ENCODE measurements at places on chromosomes 4 and X. TPM values are rescaled to one million over a fixed set of nuclear protein-coding genes. Genes with fewer than 3 reads are reported as not detected.

GRCh38 chr4:101075536-101075935 is 271.8 kb downstream of the PPP3CA start:
- DNase-seq, result no peak

DNA sequence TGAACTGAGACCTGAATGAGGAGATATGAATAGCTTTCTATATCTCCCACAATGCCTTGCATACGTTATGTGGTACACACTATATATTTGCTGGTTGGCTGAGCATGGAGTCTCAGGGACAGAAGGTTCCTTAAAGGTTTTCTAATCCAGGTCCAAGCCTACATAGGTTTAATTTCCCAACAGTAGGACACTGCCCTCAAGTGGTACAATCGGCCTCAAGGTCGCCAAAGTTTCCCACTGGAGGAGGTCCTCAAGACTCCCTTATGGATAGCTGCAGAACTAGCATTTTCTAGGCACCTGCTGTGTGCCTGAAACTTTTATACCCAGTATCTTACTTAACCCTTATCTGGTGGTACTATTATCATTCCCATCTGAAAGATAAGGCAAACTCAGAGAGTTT is 21.0 kb upstream of the EFNB1 start:
- DNase-seq, result no peak

- DNase-seq, result no peak
Measured at GRCh38 chr4:77600521-77601451, 4.8 kb upstream of the CXCL13 start.

- DNase-seq, result no peak
Measured at GRCh38 chrX:148517176-148517575, 16.8 kb downstream of the AFF2 start.

DNA sequence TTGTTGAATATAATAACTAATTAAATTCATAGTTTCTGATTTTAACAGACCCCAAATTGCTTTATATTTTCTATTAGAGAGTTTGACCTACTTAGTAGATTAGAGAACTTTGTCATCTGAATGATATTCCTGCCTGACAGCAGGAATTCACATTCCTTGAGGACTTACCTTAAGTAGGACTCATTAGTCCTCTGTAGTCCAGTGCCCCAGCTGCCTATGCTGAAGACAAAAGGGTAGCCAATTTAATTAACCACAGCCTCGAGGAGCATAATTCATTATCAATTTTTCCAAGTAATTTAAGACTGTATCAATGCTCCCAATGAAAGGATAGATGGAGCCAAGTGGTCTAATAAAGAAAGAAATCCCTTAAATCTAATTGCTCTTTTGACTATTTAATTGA is 1405.0 kb upstream of the IGFBP7 start:
- DNase-seq, result no peak

DNA sequence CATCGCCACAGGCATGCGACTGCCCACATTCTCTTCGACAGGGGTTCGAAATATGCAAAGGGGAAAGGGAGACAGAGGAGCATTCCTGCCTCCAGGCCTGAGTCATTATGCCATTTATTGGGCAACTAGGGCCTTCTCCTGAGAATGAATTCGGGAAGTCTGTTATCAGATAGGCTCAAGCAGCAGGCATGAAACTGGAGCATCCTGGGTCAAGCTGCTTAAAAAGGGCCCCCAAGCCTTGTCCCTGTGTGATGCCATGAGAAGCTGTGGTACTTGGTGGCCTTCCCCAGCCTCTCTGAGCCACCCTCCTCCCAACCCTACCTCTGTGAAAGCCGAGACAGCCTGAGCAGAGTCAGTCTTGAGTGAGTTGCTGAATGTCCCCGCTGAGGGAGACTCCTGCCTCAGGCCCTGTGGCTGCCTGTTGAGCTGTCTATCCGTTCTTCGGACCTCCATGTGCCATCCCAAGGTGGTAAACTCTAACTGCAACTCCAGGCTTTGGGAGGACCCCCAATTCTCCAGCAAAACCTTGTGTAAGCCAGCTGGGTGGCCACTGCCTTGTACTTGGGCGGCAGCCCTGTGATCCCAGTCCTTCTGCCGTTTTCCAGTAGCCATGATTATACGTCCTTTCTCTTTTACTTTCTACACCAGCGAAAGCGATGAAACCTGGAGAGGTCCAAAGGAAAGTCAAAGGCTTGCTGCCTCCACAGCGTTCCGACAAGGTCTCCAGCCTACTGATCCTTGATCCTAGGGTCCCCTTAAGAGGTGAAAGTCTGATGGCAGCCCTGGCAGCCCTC is 37.7 kb downstream of the NBDY start:
- DNase-seq, result no peak

DNA sequence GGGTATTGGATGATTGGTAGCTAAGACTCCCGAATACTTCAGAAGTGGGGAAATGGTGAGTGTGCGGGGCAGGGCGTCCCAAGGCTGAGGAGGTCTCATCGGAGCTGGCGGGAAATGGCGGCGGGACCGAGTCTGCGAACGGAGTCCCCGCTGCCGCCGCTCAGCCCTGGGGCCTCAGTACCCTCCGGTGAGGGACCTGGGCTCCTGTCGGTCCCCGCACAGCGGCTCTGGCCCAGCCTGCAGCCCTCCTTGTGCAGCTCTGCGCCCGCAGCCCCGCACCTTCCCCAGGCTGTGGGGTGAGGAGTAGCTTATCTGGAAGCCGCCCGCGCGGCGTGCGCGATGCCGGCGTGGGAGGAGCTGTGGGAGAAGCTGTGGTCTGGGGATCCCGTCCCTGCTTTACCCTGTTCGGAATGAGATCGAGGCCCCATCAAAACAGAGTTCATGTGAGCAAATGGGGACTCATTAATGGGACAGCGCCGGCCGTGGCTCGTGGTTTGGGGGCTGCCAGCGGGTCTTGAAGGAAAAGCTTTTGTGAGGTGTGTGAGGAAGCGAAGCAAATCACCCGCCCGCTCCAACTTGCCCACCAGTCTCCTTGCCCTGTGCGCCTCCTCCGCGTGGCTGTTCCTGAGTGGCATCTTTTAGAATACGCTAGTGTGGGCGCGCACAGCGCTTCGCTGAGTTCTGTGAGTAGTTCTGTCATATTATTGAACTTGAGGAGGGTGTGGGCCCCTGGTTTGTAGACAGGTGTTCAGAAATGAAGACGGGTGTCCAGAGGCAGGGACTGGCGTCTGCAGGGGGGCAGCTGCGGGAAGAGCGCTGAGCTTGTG is 531 bp downstream of the ZNF141 start:
- no peak for DNase-seq

DNA sequence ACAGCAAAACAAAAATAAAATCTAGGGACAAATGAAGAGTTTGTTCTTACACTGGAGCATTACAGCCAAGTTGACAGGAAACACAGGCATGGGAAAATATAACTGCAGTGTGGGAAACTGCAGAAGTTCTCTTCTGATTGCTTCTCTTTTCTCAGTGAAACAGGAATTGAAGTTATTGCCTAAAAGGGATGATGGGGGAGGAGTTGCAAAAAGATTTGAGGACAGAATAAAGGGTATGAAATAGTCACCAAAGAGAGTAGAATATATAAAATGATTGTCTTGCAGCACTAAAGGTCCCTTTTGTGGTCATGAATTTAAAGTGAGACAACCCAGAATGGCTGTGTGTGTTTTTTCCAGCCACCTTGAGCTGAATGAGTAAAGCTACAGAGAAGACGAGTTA is 103.7 kb downstream of the JADE1 start:
- DNase-seq, result no peak

- no peak for DNase-seq
Measured at GRCh38 chr4:139470997-139471665, 17.2 kb downstream of the RAB33B start.

GRCh38 chr4:8067274-8067936 is 91.2 kb downstream of the ABLIM2 start:
- no peak for DNase-seq

DNA sequence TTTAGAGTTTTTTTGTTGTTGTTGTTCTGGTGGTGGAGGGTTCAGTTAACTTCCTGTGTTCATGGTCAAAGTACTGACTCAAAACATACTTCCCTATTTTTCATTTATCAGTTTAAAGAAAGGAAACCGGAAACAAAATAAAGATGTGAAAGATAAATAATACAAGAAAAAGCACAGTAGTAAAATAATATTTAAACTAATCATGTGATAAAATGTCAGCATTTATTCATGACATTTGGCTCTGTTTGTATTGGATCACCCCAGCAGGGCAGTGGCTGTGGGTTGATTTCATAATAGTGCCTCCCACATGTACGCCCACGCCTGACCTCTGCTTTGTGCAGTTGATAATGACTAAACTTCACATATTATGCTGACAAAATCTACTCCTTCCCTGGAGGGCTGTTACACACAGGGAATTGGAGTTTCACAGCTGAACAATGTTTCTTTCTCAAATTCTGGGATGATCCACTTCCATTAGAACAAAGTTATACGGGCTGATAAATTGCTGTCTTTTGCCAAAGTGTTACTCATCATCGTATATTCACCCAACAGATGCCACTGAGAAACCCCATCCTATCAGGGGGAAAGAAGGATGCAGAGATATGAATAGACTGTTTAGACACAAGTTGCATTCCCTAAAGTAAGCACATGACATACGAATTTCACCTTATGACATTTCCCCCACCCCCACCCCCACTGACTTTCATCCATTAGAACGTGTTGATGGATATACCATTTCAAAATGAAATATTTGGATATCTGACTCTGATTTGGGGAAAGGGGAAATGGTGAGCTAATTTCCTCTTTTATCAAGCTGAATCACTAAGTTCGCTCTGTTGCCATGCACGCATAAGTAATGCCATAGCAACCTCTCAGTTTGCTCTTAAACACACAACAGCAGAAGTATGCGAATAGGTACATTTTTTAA is 48.3 kb downstream of the AMELX start:
- peak; percentile 42 for DNase-seq

- no peak for DNase-seq
Measured at GRCh38 chr4:3329887-3330286, 37.1 kb downstream of the RGS12 start.

DNA sequence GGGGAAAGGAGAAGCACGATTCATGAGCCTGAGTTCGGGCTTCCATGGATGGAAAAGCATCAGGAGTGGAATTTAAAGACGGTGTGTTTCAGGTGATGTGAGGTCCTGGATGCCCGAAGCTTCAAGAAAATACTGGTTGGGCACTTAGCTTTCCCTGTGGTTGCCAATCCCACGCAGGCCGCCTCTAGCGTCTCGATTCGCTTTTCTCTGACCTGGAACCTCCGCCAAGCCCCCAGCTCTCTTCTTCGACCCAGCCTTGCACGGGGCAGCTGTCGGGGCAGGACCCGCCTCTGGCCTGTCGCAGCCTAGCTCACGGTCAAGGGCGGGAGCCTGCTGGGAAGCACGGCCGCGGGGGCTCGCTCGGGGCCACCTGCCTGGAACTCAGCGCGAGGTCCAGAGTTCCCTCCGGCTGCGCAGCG is 308 bp upstream of the TLR2 start:
- DNase-seq, result no peak

DNA sequence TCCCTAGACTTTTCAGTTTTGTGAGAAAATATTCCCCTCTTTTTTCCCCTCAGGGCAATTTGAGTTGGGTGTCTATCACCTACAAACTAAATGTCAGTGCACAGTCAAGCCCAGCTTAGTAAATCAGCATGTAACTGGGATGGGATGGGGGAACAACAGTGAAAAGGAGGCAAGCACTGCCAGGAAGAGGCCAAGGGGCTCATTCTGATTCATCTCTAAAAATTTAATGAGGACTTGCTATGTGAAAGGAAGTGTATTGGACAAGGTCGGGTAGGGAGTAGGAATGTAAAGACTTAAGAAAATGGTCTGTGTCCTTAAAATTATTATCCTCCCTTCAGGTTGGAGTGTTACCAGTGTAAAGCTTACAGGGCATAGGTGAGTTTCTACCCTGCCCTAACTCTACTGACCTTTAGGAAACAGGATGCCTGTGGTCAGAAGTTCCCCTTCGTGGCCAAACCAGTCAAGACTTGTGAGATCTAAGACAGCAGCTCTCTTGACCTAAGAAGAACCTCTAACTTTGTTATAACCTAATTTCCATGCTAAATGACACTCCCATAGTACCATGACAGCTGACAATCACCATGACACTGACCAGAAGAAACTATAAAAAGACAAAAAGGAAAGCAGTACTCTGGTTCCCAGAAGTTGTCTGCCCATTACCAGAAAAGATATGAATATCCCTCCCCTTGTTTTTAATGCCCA is 194.4 kb upstream of the LDB2 start:
- no peak for DNase-seq

DNA sequence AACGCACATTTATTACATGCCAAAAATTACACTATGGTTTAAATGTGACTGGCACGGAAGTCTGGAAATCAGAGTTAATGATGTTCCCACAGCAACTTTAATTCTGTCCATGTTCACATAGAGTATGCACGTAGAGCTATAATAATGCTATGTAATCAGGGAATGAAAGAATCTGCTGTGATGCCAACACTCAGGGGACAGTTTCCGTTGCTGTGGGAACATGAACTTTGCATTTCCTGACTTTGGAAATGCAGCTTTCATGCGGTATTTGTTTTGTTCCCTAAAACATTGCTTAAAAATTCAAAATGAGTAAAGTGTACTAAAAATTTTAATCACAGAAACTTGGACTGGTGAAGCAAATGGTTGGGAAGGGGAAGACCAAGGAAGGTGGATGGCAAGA is 65.7 kb downstream of the MAGEA1 start:
- DNase-seq, result no peak

DNA sequence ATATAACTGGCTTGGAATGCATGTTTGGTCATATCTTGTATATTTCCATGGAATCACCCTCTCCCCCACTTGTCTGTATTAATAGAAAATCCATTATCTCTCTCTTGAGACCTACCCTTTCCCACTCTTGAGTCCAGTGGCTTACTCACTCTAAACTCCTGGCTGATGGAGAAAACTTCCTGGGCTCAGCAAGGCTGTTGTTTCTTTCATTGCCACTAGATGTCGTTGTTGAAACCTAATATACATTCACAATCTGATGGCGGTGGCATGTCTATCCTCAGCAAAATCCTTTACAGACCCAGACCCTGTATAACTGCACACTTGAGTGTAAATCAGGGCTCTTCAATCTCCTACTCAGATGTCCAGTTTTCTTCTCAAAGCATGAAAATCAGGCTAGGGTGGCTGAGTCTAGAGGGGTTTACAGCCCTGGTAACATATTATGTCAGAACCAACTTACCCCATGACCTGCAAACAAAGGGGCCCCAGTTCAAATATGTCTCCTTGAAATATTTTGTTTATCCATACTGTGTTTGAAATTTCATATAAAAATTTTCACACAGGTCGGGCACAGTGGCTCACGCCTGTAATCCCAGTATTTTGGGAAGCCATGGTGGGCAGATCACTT is 70.0 kb upstream of the FAM241A start:
- DNase-seq, result no peak

- no peak for DNase-seq
Measured at GRCh38 chrX:103467156-103467555, 52.1 kb downstream of the RAB40A start.

- no peak for DNase-seq
Measured at GRCh38 chr4:1250921-1251772, 2.2 kb upstream of the CTBP1 start.

PRDM8 gene
- total RNA-seq, result 0.17 TPM

SERPINA7 gene
- not detected for total RNA-seq

FGFBP2 gene
- not detected for total RNA-seq

PABPC1L2B gene
- total RNA-seq, result 0.17 TPM

GYPB gene
- total RNA-seq, result not detected

GSX2 gene
- not detected for total RNA-seq

TMEM154 gene
- 20.8 TPM for total RNA-seq

TEX13B gene
- total RNA-seq, result not detected

NOX1 gene
- total RNA-seq, result not detected

BEND4 gene
- 0.07 TPM for total RNA-seq

KDR gene
- 1.3 TPM for total RNA-seq

RENBP gene
- 38.7 TPM for total RNA-seq

CDKL5 gene
- total RNA-seq, result 8.6 TPM

DDX60 gene
- total RNA-seq, result 28.3 TPM

GPR34 gene
- not detected for total RNA-seq

HEPH gene
- 8.1 TPM for total RNA-seq
